ENCODE measurements at places on chromosomes 1 and 21.

- DNase-seq, result no peak
These were observed 169.4 kb downstream of the ACTL8 start for GRCh38 chr1:17924578-17924977.

GRCh38 chr1:37631036-37631435 is 3.7 kb downstream of the RSPO1 start:
- DNase-seq, result no peak

GRCh38 chr1:14310476-14310875 is 288.0 kb upstream of the KAZN start:
- DNase-seq, result no peak

GRCh38 chr1:66695116-66695515 is 57.1 kb upstream of the DYNLT5 start:
- DNase-seq, result no peak

DNA sequence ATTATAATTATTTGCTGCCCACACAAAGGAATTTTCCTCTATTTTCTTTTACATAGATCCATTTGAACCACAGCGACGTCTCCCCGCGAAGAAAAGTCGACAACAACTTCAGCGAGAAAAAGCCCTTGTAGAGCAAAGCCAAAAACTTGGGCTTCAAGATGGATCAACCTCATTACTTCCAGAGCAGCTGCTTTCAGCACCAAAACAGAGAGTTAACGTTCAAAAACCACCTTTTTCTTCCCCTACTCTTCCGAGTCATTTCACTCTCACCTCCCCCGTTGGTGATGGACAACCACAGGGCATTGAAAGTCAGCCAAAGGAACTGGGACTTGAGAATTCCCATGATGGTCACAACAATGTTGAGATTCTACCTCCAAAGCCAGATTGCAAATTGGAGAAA is 7.2 kb downstream of the GORAB start:
- DNase-seq, result no peak

GRCh38 chr1:207883104-207883651 is 27.7 kb downstream of the CD34 start:
- DNase-seq, result no peak

GRCh38 chr1:184158896-184159681 is 107.6 kb downstream of the TSEN15 start:
- DNase-seq, result no peak

DNA sequence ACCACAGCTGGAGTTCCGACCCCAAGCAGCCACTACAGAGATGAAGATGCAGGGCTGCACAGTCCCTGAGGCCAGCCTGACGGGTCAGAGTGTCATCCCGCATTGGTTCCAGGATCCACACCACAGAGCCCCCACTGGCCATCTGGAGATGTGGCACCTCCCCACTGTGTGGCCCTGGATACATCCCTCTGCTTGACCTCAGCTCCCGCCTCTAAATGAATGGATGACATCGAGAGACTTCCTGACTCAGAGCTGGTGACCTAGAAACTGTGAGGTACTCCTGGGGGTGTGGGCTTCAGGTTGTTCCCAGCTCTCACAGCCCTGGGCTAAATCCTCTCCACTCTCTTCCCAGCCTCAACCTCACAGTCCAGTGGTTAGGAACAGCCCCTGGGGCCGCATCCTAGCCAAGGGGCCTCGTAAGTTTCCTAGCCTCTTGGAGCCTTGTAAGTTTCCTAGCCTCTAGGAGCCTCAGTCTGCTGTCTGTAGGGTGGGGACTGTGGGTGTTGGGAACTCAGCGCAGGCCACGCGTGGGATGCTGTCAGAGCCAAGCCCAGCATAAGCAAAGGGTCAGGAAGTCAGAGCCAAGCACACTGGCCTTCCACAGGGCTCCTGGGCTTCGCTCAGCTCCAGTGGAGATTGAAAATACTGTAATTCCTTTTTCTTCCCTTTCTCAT is 87.5 kb upstream of the RUNX3 start:
- no peak for DNase-seq

- DNase-seq, result peak; percentile 78
These were observed 133.5 kb upstream of the SOD1 start for GRCh38 chr21:31526040-31526439.

GRCh38 chr1:66312271-66312990 is 221.5 kb upstream of the SGIP1 start:
- no peak for DNase-seq

DNA sequence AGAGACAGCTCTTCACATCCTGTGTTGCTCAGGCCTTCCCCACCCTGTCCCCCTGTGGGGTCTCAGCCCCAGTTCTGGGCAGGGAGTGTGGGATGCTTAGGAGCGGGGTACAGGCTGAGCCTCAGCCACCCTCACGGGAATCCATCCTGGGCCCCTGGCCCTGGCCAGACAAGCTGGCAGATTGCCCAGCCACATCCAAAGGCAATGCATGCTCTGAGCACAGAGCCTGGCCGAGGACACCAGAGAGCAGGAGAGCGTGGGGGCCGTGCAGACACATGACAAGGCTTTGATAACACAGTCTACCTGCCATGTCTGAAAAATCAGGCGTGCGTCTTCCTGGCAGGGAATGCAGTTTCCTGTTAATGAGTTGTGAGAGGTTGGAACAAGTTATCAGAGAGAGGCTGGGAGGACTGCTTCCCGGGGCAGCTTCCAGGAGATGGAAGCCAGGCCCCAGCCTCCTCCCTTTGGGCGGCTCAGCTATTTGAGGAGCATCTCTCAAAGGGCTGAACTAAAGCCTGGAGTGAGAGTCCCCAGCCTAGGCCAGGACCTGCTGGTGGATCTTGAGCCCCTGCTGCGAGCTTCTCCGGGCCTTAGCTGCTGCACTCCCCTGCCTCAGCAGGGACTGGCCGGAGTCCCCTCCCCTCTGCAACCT is 72.2 kb upstream of the SELENON start:
- no peak for DNase-seq

- no peak for DNase-seq
These were observed 1446.8 kb downstream of the NCAM2 start for GRCh38 chr21:22444990-22445389.

- no peak for DNase-seq
These were observed 9.6 kb downstream of the ESPN start for GRCh38 chr1:6434186-6434585.

- DNase-seq, result no peak
These were observed 10.6 kb upstream of the COL6A1 start for GRCh38 chr21:45970674-45971615.

DNA sequence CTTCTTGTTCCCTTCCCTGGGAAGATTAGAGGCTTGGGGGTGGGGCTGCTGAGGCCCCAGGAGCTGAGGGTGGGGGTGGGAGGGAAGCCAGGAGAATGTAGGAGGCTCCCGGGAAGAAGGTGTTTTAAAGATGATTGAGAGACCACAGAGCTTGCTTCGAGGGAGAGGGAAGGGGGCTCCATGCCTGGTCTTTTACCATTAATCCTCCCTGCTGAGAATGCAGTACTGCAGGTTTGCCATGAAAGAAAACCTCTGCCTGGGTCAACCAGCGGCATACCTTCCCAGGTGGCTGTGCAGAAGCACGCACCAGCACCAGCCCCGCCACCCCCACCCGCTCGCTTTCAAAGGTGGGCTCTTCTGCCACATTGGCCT is 15.4 kb downstream of the ABCA4 start:
- DNase-seq, result no peak
